T-helper 9 cell (primary cell): ENCODE measurements at places on chromosomes 13 and 19.

DNA sequence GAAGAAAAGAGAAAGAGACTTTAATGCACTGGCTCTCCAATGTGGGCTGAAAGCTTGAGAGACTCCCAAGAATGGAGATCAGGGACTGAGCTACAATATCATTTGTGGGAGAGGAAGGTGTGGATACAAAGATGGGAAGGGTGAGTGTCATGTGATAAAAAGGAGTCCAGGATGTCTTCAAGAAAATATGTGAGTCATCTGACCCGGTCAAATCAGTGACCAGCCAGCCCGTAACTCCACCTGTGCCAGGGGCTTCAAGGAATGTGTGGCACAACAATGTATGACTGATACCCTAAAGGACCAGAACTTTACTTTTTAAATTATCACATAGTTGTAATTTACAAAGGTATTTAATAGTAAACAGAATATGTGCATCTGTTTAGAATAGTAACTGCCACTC, 97.2 kb downstream of the DOCK9 start:
- no peak for DNase-seq

GRCh38 chr19:52946322-52947310, 16.1 kb downstream of the ZNF816 start:
- no peak for DNase-seq

- no peak for DNase-seq
Measured at GRCh38 chr19:10812902-10813404, 23.1 kb downstream of the TMED1 start.

- DNase-seq, result no peak
Measured at GRCh38 chr13:108383667-108384066, 114.1 kb downstream of the TNFSF13B start.

DNA sequence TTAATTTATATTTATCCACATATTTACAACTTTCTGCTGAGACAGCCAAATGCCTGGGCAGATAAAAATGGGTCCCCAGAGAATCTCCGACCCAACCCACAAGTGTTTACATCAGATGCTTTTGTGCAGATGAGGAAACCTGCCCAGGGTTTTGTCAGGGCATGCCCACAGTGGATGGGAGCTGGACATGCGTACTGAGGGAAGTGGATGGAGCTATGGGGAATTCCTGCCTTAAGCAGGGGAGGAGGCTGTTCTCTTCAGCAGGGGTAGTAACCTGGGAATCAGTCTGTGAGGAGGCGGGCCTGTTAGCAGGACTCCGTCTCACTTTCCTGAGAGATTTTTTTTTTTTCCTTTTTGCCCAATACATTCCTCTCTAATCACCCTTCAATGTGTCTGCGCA, 122.9 kb downstream of the RFC3 start:
- no peak for DNase-seq

GRCh38 chr13:110826861-110827672, 87.8 kb downstream of the ANKRD10 start:
- no peak for DNase-seq
